Activated T-helper 1 cell treated with anti-CD3 and anti-CD28 coated beads, Interleukin-2, amount 50 U/mL, for 16 hours (primary cell): ENCODE measurements at places on chromosomes 3 and 15.

GRCh38 chr15:75727031-75727531 lies 14.4 kb upstream of the CSPG4 start:
- DNase-seq, result no peak

GRCh38 chr15:64507845-64508244 lies 47.5 kb downstream of the ZNF609 start:
- no peak for DNase-seq

GRCh38 chr3:194575484-194576210 lies 57.6 kb downstream of the TMEM44 start:
- no peak for DNase-seq

DNA sequence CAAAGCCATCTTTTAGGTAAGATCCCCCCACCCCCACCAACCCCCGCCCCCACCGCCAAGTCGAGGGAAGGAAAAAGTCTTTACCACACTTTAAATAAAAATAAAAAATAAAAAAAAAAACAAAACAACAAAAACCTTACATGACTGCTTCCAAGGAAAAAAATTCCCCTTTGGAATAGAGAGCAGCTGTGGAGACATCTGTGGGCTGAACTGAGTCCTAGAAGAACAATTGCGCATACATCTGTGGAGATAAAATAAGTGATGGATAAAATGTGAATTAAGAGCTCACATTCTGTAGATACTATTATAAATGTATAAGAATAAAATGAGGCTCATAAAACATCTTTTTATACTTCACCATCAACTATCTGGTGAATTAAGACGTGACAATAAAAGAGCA lies 601.7 kb upstream of the AGTR1 start:
- DNase-seq, result no peak

DNA sequence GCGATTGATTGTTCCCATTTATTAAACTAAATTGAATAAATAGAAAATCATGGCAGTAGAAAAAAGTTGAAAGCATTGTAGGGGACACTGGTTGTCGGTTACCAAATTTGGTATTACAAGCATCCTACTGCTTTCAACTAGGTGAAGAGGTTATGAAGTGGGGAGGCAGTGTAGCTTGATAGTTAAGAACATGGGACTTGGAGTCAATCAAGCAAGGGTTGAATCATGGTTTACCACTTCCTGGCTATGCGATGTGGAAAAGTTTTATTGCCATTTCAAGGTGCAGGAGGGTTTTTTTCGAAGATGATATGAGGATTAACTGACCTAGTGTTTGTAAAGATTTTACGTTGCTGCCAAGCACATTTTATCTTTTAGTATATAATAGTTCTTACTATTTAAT lies 318.2 kb upstream of the KCNH8 start:
- DNase-seq, result no peak

GRCh38 chr15:36936613-36937012 lies 163.7 kb downstream of the MEIS2 start:
- no peak for DNase-seq

GRCh38 chr3:132753946-132754345 lies 31.7 kb upstream of the NPHP3 start:
- no peak for DNase-seq

GRCh38 chr3:74390121-74390877 lies 224.2 kb downstream of the CNTN3 start:
- DNase-seq, result no peak

DNA sequence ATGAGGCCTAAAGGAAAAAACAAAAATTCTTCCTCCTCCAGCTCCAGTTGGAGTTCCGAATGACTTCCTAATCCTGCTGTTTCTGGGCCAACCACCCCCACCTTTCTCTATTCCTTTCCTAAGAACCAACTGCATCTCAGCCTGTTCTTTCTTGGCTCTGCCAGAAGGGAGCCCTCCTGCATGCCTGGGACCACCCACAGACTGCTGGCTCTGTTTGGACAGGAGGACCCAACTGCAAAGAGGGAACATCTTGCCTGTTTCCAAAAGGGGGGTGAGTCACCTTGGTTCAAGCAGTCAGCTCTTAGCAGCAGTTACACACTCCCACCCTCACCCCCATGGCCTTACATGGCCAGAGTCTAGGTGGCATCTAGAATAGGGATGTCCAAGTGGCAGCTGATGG lies 116.0 kb upstream of the PRICKLE2 start:
- DNase-seq, result no peak

GRCh38 chr3:46470831-46471230 lies 6.1 kb upstream of the LTF start:
- DNase-seq, result no peak

GRCh38 chr3:183486472-183486871 lies 58.1 kb upstream of the MCF2L2 start:
- no peak for DNase-seq

DNA sequence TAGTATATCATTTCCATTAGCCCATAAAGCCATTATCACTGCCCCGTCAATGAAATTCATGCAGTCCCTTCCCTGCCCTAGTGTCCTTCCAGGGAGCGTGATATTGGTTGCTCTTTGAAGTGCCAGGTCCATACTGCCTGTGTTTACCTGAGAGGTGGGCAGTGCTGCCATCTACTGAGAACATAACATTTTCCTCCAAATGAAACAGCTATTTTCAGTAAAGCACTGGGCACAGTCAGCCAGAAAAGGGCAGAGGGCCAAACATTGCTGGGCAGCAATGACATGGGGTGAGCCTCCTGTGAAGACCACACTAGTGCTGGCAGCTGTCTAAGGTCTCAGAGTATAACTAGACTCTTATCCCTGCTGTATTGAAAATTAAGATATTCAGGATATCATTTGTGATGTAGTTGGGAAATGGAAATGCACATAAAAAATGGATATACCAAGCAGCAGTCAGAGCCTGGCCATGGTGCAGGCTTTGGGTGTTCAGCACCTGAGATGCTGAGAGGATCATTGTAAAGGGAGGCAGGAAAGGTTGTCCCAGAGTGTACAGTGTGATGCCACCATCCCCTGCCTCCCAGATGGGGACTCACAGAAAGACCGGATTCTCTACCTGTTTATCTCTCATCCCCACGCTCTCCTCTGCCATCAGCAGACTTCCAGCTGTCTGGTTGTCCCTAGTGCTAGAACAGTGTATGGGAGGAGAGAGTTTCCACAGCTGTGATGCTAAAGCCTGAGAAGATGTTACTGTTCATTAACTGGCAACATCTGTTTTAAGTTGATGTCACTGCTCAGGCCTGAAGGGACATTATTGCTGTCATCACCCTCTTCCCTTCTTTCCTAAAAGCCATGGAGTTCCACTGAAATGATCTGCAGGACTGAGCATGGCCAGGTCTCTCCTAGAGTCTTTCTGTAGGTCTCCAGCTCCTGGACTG lies 108.8 kb downstream of the ARNT2 start:
- DNase-seq, result no peak

GRCh38 chr3:127953091-127954035 lies 38.3 kb downstream of the KBTBD12 start:
- no peak for DNase-seq

GRCh38 chr15:92636908-92637481 lies 18.6 kb downstream of the FAM174B start:
- no peak for DNase-seq

- no peak for DNase-seq
Measured at GRCh38 chr3:52441772-52442332, 3.1 kb downstream of the SEMA3G start.

GRCh38 chr3:18207226-18207625 lies 217.9 kb downstream of the SATB1 start:
- no peak for DNase-seq

- no peak for DNase-seq
Measured at GRCh38 chr3:127889461-127889863, 25.6 kb upstream of the KBTBD12 start.

GRCh38 chr3:15542614-15543013 lies 21.1 kb upstream of the COLQ start:
- no peak for DNase-seq

GRCh38 chr3:42216302-42216701 lies 49.7 kb downstream of the CCK start:
- DNase-seq, result no peak

- no peak for DNase-seq
Measured at GRCh38 chr3:24419067-24419791, 75.4 kb downstream of the THRB start.

DNA sequence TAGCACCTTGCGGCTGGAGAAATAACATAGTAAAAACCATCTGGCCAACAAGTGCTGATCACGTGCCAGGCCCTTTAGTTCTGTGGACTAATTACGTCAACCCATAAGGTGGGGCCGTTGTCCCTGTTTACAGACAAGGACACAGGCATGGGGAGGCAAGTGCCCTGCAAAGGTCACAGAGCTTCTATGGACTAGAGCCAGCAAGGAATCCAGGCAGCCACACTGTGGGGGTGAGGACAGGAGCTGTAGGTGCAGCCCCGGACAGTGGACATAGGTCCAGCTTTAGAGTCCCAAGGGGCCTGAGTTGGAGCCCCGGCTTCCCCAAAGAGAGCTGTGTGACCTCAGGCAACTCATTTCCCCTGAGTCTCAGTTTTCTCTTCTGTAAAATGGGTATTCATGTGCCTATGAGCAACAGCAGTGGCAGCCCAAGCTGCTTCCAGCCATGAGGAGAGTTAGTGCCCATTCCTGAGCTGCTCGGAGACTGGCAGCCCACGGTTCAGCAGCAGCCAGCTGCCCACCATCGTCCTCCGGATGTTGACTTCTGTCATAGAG lies 13.9 kb downstream of the CHST13 start:
- DNase-seq, result no peak

GRCh38 chr3:12996181-12996506 lies 77.1 kb downstream of the IQSEC1 start:
- DNase-seq, result no peak

DNA sequence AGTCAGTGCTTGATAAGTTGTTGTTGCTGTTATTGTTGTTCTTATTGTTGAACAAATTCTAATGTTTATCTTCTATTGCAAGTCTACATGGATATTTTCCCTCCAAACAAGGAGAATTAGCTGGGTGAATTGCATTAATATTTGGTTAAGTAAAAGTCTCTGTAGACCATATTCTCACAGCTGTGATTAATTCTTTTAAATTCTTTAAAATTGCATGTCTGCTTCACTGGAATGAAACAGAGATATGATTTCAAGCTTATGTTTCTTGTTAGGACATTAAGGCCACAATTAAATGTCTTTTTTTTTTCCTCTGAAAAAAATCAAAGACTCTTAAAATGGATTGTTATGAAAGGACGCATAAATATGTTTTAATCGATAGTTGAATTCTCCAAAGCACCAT lies 153.4 kb downstream of the EBLN2 start:
- no peak for DNase-seq

DNA sequence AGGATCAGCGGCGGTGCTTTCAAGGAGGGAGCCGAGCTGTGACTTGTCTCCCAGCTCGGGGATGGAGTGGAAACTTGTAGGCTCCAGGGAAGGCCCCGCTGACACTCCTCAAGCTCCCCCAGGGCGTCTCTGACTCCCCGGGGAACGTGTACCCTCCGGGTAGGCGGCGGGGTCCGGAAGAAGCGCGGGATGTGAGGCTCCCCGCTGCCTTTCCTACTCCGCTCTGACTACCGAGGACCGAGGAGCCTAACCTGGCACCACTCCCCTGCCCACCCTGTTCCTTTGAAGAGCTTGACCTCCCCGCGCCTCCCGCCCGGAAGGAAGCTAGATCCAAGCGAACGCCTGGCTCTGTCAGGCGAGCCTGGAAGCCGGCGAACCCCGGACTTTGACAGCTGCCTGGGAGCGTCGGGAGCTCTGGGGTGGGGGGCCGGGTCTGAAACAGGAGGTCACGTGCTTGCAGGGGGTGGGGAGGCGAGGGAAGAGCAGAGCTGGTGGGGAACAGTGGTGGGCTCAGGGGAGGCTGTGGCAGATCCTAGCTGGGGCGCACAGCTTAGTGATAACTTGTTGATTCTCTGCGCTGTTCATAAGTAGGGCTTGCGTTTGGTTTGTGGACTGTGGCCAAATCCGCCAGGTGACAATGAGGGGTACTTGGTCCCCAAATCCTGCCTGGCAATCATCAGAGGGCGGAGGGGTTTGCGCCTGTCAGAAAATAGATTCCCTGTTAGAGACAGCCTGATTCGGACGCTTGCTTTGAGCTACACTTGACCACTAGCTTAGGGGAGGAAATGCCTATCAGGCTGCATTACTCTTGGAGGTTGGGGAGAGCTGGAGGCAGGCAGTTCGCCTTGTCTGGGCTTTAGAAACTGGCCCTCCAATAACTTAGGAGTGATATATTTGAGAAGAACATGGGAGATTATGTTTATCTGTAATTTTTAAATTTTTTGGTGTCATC lies 1.2 kb downstream of the CLSTN2 start:
- DNase-seq, result no peak

DNA sequence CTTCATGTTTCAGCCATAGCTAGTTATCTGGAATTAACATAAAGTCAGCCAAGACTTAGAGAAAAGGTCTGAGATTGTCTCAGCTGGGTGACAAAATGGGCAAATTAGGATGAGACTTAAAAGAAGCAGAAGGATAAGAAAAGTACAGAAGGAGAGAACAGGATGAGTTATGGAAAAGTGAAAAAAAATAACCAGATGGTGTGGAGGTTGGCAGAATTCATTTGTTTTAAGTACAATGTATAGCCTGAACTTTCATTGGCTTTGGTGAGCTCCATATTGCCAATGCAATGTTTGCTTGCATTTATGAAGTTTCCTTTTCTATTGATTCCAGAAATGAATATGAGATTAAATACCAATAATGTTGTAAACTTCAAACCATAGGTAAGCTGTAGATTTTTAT lies 447.2 kb upstream of the DPH6 start:
- DNase-seq, result no peak

GRCh38 chr3:52693071-52693470 lies 7.2 kb downstream of the GNL3 start:
- DNase-seq, result no peak

- DNase-seq, result no peak
Measured at GRCh38 chr15:40038275-40038637, 725 bp downstream of the SRP14 start.

DNA sequence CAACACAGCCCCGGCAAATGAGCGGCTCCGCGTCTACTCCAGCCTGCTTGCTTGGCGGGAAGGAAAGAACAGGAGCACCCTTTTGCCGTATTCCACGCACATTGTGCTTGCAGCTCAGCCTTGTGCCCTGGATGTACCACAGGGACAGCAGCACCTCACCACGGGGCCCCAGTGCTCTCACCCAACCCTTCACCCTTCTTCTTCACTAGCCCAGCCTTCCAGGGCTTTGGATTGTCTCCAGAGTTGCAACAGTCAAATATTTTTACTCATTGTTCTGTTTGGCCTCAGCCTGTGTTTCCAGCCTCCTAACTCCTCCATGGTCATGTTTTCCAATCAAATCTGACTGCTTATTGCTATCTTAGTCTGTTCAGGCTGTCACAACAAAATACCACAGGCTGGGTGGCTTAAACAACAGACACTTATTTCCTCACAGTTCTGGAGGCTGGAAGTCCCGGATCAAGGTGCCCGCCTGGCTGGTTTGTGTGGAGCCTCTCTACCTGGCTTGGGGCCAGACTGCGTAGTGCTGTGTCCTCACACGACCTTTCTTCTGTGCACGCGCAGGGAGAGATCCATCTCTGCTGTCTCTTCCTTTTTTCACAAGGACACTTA lies 79.2 kb upstream of the ABHD17C start:
- no peak for DNase-seq

- DNase-seq, result no peak
Measured at GRCh38 chr3:16741103-16741758, 136.0 kb upstream of the DAZL start.

- DNase-seq, result no peak
Measured at GRCh38 chr3:74693696-74694393, 79.4 kb upstream of the CNTN3 start.

- no peak for DNase-seq
Measured at GRCh38 chr3:66010739-66011655, 27.7 kb downstream of the MAGI1 start.

- DNase-seq, result no peak
Measured at GRCh38 chr3:64138046-64138445, 87.2 kb downstream of the PRICKLE2 start.

- DNase-seq, result no peak
Measured at GRCh38 chr3:195916991-195917390, 8.6 kb upstream of the TNK2 start.
